ENCODE measurements at places on chromosomes 4 and X.

- no peak for DNase-seq
Observed at GRCh38 chrX:31497086-31497485, 425.2 kb upstream of the FTHL17 start.

- DNase-seq = no peak
Observed at GRCh38 chr4:14568351-14568750, 433.9 kb upstream of the CPEB2 start.

DNA sequence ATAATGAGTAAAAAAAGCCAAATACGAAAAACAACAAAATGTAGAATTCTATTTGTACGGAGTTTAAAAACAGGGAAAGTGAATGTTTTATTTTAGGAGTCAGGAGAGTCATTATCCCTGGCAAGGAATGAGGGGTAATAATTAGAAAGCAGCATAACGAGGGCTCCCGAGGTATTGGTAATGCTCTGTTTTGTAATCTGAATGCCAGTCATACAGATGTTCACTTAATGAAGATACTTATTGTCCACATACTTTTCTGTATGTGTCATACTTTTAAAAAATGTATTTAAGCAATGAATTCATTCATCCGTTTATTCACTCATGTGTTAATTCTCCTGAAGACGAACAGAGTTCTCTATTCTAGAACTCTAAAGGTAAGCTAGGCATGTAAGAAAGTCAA lies 87.8 kb upstream of the BMP2K start:
- DNase-seq = no peak

DNA sequence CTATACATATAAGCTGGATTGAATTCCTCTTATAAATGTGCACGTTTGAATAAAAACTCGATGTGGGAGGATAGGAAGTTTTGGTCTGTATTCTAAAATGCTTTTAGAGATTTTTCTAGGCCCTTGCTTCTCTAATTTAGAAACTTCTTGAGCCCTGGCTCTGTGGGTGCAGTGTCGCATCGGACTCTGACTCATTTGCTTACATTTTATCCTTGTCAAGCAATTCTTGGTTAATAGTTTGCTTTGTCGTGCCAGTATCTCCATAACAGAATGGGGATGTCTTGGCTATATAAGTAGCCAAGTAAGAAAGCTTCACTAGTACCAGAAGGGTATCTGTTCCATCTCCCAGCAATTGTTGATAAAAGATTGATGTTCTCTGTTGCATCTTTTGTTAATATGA lies 10.7 kb downstream of the SGMS2 start:
- DNase-seq = no peak

DNA sequence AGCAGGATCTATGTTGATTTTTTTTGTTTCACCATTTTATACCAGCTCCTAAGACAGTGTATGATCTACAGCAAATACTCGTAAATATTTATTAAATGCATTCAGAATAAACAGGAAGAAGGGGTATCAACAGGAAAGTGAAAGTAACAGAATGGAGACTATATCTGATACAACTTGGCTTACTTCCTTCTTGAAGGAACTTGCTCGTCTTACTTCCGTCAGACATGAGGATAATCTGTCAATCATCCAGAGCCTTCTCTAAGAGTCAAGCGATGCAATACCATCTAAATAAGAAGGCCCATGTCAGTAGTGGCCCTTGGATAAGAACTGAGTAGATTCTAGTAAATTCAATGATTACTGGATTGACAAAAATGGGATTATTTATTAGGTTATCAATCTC lies 84.2 kb downstream of the CAMK2D start:
- DNase-seq = no peak

- no peak for DNase-seq
Observed at GRCh38 chr4:158446106-158446505, 75.6 kb upstream of the RXFP1 start.

- DNase-seq = no peak
Observed at GRCh38 chrX:151398346-151398745, 1.3 kb downstream of the VMA21 start.

DNA sequence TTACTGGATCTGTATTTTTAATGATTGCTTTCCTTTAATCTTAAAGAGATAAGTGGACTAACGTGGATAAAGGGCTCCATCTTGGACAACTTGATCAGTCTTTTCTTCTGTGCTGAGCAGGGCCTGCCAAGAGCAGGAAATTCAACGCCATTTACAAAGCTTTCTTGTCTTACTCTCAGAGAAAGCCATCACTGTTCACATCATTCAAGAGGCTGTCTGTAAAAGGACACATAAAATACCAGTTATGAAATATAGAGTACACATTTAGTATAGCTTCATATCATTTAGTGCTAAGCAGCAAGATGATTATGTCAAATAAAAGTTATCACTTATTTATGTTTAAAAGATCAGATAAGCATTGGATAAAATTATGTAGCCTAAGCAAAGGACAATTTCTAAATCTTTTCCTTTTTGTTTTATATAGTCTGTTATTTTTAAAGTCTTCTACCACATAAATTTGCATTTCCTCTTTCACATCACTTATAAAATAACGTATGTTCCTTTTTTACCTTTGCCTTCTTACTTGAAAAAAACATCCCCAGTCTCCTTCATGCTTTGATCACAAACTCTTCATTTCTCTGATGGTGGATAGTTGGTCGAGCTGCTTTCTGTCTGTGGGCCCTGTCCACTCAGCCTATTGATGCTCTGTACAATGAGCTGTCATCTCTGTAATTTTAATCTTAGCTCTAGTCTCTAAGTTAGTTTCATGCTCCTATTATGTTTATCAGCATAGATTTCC lies 2.1 kb upstream of the CCNG2 start:
- DNase-seq = no peak

GRCh38 chr4:125838924-125839323 lies 524.2 kb downstream of the FAT4 start:
- DNase-seq = no peak

- no peak for DNase-seq
Observed at GRCh38 chrX:15855568-15856221, 1.1 kb upstream of the AP1S2 start.

DNA sequence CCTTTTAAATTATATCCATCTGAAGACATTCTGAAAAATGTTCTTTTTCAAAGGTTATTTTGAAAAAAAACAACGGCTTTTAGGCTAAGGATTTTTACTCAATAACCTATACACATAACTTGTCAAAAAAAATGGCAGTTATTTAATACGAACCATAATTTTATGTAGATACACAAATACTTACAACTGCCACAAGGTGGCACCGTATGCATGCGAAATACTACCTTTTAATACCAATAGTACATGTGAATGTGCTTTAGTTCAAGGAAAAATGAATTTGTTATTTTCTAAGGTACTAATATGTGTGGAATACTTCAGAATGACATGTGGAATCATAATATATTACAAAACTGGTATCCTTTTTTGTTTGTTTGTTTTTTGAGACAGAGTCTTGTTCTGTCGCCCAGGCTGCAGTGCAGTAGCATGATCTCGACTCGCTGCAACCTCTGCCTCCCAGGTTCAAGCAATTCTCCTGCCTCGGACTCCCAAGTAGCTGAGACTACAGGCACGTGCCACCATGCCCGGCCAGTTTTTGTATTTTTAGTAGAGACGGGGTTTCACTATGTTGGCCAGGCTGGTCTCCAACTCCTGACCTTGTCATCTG lies 4.6 kb upstream of the MAD2L1 start:
- no peak for DNase-seq
